ENCODE measurements at places on chromosomes 4 and X. TPM values are rescaled to one million over a fixed set of nuclear protein-coding genes. Genes with fewer than 3 reads are reported as not detected.

DNA sequence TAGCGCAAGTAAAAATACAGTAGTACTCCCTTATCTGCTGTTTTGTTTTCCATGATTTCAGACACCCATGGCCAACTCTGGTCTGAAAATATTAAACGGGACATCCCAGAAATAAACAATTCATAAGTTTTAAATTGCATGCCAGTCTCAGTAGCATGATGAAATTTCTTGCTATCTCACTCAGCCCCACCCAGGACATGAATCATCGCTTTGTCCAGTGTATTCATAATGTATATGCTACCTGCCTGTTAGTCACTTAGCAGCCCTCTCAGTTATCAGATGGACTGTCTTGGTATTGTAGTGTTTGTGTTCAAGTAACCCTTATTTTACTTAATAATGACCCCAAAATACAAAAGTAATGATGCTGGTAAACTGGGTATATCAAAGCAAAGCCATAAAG lies 158.2 kb upstream of the DDIT4L start:
- H3K27ac ChIP-seq, result no peak overlapping the region
- peaks cover 5% of the 10 kb centered on the region for H3K36me3 ChIP-seq
- no peak overlapping the region for H3K4me3 ChIP-seq
- peaks cover 3% of the 10 kb centered on the region for H3K27me3 ChIP-seq
- no peaks in the 10 kb centered on the region for H3K4me1 ChIP-seq

DNA sequence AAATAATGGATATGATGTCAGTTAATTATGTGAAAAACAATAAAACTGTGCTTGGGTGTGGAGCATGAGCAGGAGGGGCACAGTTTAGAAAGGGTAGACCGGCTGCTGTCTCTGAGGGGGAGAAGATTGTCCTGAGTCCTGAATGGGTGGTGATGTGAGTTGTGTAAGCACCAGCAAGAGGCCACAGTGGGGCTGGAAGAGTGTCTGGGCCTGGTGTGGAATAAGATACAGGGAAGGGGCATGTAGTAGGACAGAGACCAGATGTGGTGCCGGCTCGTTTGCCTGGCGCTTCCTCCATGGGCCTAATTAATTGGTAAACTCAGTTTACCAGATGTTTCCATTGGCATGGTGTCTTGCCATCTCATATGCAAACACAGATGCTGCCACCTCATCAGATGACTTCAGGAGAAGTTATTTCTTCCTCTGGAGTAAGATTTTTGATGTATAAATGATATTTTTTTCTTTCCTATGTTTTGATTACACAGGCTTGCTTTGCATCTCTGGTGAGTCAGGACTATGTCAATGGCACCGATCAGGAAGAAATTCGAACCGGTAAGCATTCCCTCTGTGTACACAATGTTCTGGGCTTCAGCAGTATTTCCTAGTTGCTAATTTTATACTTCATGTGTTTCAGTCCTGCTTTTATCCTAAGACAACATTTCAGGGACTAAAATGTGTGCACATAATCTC lies 5.1 kb downstream of the MED28 start:
- H3K4me3 ChIP-seq, result no peak overlapping the region
- H3K4me1 ChIP-seq, result peaks cover 31% of the 10 kb centered on the region
- no peaks in the 10 kb centered on the region for H3K27me3 ChIP-seq
- peak overlapping the region; percentile 45 for H3K27ac ChIP-seq
- H3K36me3 ChIP-seq, result peaks cover 10% of the 10 kb centered on the region
- DNase-seq, result no peak

DNA sequence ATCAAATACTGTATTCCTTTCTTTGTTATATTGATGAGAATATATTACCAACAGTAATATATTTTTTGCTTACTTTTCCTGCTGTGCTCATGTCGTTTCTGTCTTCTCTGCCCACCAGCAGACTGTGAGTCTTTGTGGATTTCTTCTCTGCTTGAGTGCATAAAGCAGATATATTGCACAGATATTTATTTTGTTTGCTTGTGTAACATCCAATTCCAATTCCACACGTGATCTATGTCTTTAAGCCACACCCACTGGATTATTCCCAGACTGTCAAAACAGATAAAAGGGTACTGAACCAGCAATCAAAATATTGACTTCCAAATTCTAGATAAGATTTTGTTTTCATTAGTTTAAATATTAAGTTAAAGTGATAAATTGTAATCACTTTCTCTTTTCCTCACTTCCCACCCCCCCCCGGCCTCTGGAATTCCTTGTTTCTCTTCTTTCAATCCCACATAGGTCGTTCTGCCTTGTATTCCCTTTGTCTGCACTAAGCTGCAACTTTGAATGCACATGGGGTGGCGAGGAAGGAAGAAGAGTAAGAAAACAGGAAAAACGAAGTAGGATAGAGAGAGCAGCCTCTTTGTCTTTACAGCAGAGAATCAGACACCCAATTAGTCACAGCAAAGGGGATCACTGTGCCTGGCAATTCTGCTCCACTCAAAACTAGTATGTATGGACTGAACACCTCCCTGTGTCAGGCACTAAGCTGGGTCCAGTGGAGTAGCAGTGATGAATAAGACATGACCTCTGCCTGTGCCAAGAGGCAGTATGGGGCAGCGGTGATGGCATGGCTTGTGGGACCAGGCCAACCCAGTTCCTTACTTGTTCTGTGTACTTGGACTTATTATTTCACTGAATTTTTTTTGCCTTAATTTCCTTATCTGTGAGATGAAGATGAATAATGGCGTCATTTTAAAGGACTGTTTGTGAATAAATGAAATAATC lies at the start of gene ADH1B:
Gene ADH1B, minus strand, starts transcription at position 161 of the 951 bp plus-strand sequence. Its CDS starts 70 bp downstream, at position 91.
- no peak within 1 kb of the TSS for H3K4me3 ChIP-seq
- H3K27me3 ChIP-seq, result peaks cover 6% of the 10 kb centered on the region
- no peak for DNase-seq
- no peaks in the 10 kb centered on the region for H3K4me1 ChIP-seq
- H3K36me3 ChIP-seq, result no peaks in the 10 kb centered on the region
- no peak within 1 kb of the TSS for H3K27ac ChIP-seq

DNA sequence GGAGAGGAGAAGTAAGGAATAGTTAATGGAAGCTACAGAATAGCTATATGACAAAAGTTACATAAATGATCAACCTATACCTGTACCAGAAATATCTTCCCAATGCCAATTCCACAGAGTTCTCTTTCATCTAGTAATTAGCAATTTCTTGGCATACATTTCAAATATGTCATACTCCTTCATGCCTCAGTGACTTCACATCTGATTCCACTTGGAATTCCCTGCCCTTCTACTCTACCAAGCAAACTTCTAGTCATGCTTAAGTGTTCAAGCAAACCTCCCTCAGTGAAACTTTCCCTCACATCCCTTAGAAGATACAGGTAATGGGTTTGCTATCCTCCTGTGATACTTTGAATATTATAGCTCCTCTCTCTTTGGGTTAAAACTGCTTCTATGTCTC lies 127.1 kb downstream of the KLHL13 start:
- no peaks in the 10 kb centered on the region for H3K4me1 ChIP-seq
- DNase-seq, result no peak
- H3K27me3 ChIP-seq, result no peaks in the 10 kb centered on the region
- no peak overlapping the region for H3K4me3 ChIP-seq
- H3K27ac ChIP-seq, result no peak overlapping the region

DNA sequence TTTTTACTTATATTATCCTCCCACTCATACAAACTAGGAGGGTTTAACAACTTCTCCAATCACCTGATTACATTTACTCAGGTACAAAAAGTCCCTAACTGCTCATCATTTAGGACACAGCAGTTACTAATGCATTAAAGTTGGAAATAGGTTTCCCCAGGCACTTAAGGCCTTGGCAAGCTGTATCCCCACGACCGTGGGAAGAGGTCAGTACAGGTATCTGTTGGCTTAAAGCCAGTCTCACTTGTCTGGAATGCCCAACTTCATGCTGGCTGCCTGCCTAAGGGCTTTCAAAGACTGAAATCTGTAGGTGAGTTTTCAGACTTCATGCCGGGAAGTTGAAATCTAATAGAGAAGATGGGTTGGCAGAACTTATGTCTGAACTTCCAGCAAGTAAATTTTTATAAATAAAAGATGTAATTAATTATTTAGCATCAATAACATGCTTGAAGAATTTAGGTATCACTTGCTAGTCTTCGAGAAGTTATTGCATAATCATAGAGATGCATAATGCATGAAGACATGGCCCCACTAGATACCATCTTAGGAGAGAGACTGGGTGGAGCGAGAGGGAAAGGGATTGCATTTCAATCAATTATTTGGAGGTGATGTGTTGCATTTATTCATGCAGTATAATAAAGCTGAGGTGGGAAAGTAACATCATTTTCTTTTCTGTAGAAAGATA lies 54.2 kb downstream of the SCD5 start:
- H3K27me3 ChIP-seq, result no peaks in the 10 kb centered on the region
- DNase-seq, result no peak
- H3K4me3 ChIP-seq, result no peak overlapping the region
- no peaks in the 10 kb centered on the region for H3K36me3 ChIP-seq
- H3K4me1 ChIP-seq, result no peaks in the 10 kb centered on the region

DNA sequence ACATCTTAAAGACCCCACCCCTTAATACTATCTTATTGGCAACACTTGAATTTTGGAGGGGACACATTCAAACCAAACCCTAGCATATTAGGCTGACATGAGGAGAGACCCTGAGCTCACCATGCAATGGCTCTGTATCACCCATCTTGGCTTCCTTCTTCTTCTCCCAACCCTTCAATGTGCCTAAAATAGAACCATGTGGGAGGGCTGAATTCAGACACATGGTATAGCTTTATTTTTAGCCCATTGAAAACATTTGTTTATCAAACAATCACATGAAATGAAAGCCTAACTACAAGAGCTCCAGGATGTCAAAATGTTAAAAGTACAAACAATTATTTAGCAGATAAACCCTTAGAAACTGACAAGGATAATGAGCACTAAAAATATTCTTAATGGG lies 81.6 kb downstream of the RASL11B start:
- H3K27ac ChIP-seq, result no peak overlapping the region
- H3K4me1 ChIP-seq, result no peaks in the 10 kb centered on the region
- H3K4me3 ChIP-seq, result no peak overlapping the region
- no peaks in the 10 kb centered on the region for H3K27me3 ChIP-seq
- no peak for DNase-seq
- no peaks in the 10 kb centered on the region for H3K36me3 ChIP-seq

GRCh38 chr4:173013232-173013930 lies 155.2 kb upstream of the GALNT7 start:
- no peak overlapping the region for H3K27ac ChIP-seq
- no peaks in the 10 kb centered on the region for H3K4me1 ChIP-seq
- H3K27me3 ChIP-seq, result peaks cover 3% of the 10 kb centered on the region
- no peak overlapping the region for H3K4me3 ChIP-seq
- DNase-seq, result peak; percentile 50

GRCh38 chr4:55731959-55732358 lies 87.6 kb upstream of the EXOC1L start:
- no peaks in the 10 kb centered on the region for H3K36me3 ChIP-seq
- no peak overlapping the region for H3K4me3 ChIP-seq
- no peak overlapping the region for H3K27ac ChIP-seq
- H3K27me3 ChIP-seq, result peaks cover 16% of the 10 kb centered on the region
- no peaks in the 10 kb centered on the region for H3K4me1 ChIP-seq

DNA sequence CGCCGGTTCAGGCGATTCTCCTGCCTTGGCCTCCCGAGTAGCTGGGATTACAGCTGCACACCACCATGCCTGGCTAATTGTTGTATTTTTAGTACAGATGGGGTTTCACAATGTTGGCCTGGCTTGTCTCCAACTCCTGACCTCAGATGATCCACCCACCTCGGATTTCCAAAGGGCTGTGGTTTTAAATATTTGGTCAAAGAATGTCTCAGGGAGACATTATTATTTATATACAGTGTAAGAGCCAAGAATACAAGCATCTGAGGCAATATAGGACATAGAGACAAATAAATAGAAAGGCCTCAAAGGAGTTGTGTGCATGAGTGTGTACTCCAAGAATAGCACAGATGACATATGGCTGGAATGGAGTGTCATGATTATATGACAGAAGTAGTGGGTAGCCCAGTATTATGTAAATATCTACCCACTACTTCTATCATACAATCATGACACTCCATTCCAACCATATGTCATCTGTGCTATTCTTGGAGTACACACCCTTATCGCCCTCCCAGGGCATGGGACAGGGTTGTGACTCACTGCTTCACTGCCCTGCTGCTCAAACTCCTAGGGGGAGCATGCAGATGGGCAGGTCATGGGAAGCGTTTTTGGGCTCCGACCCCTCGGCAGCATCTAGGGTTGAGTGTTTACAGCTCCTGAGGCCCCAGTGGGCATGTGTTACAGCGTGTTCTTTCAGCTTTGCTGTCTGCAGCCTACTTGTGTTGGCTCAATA lies 1649.8 kb upstream of the PCDH10 start:
- H3K4me1 ChIP-seq, result no peaks in the 10 kb centered on the region
- no peak overlapping the region for H3K27ac ChIP-seq
- H3K36me3 ChIP-seq, result no peaks in the 10 kb centered on the region
- H3K27me3 ChIP-seq, result no peaks in the 10 kb centered on the region
- no peak for DNase-seq

GRCh38 chrX:132406106-132406505 lies 82.7 kb downstream of the MBNL3 start:
- H3K4me3 ChIP-seq, result no peak overlapping the region
- peaks cover 7% of the 10 kb centered on the region for H3K36me3 ChIP-seq

- H3K4me1 ChIP-seq, result peaks cover 8% of the 10 kb centered on the region
- DNase-seq, result no peak
- H3K36me3 ChIP-seq, result peaks cover 7% of the 10 kb centered on the region
- no peak overlapping the region for H3K27ac ChIP-seq
Measured at GRCh38 chr4:146462251-146462650, 59.5 kb downstream of the SLC10A7 start.

DNA sequence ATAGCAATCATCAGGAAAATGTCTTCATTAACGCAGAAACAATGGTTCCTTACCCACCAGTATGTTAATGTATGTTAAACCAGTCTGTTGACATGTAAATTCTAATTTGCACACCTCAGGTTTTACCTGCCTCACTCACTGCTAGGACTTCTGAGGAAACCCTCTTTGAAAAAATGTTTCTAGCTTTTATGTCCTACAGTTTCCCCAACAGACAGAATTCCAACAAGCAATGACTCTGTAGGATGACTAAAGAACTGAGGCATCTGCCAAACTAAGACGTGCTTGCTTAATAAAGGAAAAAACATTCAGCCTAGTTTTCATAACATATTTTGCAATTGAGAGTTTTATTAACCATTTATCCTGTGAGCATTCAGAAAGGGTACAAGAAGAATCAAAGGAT lies 20.6 kb upstream of the SOX3 start:
- H3K36me3 ChIP-seq, result no peaks in the 10 kb centered on the region
- no peaks in the 10 kb centered on the region for H3K27me3 ChIP-seq
- no peaks in the 10 kb centered on the region for H3K4me1 ChIP-seq

- no peak overlapping the region for H3K27ac ChIP-seq
- DNase-seq, result no peak
- no peaks in the 10 kb centered on the region for H3K4me1 ChIP-seq
- H3K36me3 ChIP-seq, result no peaks in the 10 kb centered on the region
Measured at GRCh38 chr4:108775921-108776320, 13.1 kb upstream of the ETNPPL start.

DNA sequence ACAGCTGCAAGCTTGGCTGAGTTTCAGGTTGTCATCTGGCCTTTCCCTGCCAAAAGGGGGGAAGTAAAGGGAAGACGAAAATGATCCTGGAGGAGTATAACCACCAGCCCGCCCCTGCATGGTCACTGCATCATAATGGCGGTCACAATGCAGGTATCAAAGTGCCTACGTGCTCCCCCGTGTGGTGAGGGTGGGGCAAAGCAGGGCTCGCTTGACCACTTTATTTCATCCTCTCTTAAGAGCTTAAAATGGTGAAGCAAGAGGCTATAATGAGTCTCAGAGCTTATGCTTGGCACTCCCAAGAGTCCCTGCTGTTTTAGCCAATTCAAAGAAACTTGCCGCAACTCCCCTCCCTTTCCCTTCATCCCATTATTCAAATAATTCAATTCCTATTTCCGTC lies 105.6 kb downstream of the APOOL start:
- no peak overlapping the region for H3K4me3 ChIP-seq
- no peaks in the 10 kb centered on the region for H3K36me3 ChIP-seq
- no peaks in the 10 kb centered on the region for H3K27me3 ChIP-seq
- H3K27ac ChIP-seq, result no peak overlapping the region
- no peaks in the 10 kb centered on the region for H3K4me1 ChIP-seq
- no peak for DNase-seq

SRPK3 gene
- polyA plus RNA-seq, result not detected

HERC5 gene
- 6.4 TPM for polyA plus RNA-seq

S100P gene
- polyA plus RNA-seq, result not detected
